ENCODE measurements at places on chromosomes 6 and 20.

DNA sequence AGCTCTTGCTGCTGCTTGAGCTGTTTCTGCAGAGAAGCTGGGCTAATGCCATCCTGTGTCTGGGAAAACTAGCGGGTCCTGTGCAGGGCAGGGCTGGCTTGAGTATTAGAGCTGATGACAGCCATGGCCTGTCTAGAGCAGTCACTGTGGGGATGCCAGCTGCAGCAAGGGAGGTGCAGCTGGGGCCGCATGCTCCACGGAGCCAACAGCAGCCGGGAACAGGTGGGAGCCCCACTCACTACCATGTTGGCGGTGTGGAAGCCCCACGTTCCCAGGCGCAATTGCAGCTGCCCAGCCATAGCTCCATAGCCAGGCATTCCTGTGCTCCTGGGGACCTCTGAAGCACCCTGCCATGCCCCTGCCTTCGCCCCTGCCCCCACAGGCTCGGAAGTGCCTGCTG lies 212.9 kb downstream of the TFAP2C start:
- peak; percentile 87 for DNase-seq

DNA sequence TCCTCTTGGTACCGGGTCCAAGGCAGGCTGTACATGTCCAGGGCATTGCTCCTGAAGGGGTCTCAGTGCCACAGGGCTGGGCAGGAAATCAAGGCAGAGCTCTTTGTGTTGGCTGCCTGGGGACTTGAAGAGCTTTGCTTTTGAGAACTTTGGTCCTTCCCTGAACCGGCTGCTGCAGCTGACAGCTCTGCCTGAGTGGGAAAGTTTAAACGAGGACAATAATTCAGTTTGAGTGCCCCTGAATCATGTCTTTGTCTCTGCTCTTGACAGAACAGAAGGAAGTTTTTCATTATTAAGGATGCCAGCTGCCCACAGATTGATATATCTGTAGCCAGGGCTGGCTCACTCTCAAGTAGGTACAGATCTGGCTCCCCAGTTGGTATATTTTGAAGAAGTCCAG lies 56.1 kb downstream of the ANKRD6 start:
- no peak for DNase-seq

DNA sequence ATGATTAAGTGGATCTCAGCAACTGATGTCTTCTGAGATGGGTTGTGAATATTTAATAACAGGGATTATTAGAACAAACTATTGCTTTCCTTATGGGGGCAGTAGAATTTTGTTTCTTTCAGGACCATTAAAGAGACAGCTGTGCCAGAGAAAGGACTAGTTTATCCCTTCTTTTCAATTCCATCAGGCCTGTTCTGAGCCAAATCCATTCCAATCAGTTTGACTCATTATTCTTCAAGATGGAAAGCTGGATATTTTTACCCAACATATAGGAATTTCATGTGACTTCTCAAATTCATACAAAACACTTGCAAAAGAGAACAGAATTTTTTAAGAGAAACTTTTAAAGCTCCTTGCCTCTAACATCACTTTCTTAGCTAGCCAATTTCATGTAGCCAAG lies 722.0 kb upstream of the FLRT3 start:
- no peak for DNase-seq

GRCh38 chr20:59004493-59004762 lies 2.6 kb downstream of the CTSZ start:
- DNase-seq = no peak

DNA sequence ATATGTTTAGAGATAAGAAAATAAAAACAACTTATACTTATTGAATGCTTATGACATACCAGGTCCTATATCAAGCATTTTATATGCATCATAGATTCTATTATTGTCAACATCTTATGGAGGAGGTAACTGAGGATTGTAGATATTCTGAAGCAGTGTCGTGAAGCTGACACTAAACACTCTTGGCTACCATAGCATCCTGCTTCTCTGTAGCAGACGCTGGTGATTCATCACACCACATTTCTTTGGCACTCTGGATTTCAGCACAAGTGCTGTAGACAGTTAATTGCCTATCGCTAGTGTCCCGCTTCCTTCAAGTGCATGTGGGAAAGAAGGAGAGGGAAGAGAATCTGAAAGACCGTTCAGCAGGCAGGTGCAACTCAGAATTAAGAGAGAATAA lies 317.1 kb downstream of the PLCB1 start:
- DNase-seq = no peak

DNA sequence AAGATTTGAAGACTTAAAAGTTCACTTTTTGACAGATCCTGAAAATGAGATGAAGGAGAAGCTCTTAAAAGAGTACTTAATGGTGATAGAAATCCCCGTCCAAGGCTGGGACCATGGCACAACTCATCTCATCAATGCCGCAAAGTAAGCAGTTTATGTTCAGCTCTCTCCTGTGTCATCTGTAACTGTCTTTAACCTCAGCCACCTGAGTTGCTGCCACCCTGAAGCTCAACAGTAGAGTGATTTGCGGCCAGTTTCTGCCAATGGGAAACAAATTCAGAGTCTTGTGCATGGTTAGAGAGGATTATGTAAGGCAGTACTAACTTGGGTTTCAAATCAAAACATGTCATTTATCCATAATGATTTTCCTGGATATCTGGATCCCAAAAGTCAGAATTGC lies 10.1 kb downstream of the TNFAIP3 start:
- no peak for DNase-seq

DNA sequence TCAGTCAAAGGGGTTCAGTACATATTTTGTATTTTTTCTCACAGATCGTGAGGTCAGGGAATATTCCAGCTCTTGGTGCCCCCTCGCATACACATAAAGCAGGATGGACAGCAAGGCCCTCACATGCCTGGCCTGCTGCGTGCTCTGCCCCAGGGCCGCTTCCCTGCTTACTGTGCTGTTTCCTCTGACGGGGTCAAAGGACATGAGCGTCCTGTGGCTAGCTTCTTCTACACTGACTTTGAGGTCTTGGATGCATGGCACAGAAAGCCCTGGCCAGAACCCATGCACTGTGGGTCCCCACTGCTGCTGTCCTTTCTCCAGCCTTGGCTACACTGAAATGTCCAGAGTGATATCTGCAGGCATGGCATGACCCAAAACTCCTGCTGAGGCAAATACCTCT lies 92.5 kb upstream of the GGTLC1 start:
- DNase-seq = no peak

GRCh38 chr6:101326411-101326810 lies 67.1 kb upstream of the GRIK2 start:
- DNase-seq = no peak

GRCh38 chr6:13413900-13414555 lies 73.4 kb downstream of the GFOD1 start:
- no peak for DNase-seq

DNA sequence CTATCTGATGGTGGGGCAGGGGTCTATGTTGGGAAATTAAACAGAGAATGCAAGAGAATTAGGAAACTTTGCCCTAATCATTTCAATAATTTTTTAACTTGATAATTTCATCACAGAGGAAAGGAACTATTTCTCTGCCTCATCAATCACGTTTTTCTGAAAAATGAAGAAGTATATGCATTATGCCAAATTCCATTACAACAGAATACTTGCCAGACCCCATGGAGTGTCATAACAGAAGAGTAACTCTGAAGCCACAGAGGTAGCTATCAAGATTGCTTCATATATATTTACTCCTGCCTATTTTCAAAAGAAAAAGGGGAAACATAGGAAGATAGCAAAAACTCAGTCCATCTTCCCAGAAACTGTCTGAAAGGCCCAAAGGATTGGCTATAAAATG lies 5.7 kb upstream of the USP49 start:
- DNase-seq = no peak

GRCh38 chr6:163971841-163972838 lies 557.6 kb downstream of the QKI start:
- DNase-seq = no peak

- no peak for DNase-seq
These were observed 161.7 kb downstream of the PAK5 start for GRCh38 chr20:9677100-9677623.

DNA sequence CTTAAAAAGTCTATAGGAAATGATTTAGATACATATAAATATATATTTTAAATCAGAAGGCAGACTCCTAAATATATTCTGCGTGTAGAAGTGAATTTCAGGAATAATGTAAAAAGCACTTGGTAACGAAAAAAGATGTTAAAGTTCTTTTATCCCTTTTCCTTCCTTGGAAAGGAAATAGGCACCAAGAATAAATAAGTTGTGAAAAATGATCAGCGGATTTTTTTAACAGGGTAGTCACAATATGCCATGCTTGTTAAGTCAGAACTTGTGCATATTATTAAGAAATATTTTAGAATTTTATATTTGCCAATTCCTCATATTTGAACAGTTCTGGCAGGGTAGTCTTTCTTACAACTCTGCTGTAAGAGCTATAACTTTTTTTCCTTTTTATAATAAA lies 173.8 kb downstream of the CD83 start:
- DNase-seq = no peak

GRCh38 chr6:1314617-1315016 lies 2.7 kb downstream of the FOXQ1 start:
- DNase-seq = no peak

GRCh38 chr20:51425347-51426106 lies 117.0 kb downstream of the NFATC2 start:
- DNase-seq = no peak

DNA sequence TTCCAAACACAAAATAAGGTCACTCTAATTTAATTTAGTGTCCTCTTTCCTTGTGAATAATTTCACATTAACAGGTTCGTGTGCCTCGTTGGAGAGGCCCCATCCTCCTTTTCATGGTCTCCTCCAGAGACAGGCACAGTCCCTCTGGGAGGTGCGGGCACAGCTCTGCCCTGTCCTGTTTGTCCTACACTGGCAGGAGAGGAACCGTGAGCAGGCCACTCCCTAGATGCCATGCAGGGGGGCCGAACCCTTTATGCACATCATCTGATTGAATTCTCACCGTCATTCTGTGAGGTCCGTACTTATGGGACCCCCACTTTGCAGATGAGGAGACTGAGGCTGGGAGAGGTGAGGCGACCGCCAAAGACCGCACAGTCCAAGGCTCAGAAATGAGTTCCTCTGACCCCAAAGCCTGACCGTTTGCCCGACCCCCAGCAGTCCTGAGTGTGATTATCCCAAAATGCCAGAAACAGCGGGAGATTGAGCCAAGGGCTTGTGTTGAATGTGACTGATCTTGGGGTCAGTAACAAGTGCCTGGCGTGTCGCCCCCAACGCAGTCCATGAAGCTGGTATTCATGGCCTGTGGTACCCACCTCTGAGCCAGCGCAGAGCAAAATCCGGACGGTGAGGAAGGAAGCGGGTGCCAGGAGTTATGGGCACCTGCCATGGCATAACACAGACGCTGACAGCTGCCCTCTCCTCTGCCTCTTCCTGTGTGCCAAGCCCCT lies 43.5 kb downstream of the PMEPA1 start:
- no peak for DNase-seq

DNA sequence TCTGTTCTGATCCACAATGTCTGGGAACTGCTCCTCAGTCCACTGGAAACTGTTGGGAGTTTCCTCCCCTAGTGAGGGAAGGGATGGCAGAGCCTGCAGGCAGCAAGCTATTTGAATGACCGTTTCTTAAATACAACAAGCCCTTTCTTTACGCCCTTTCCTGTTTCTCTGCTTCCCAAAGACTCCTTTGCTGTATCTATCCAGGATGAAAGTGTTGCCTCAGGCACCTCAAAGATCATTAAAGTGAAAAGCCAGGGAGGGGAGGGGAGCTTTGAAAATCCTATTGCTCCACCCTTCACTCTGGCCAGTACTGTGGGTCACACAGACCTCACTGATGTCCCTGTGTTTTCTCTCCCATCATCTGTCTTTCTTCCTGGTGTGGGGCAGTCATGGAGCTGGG lies 213.1 kb downstream of the RNF144B start:
- no peak for DNase-seq
